ENCODE measurements at places on chromosomes 13 and 19.

DNA sequence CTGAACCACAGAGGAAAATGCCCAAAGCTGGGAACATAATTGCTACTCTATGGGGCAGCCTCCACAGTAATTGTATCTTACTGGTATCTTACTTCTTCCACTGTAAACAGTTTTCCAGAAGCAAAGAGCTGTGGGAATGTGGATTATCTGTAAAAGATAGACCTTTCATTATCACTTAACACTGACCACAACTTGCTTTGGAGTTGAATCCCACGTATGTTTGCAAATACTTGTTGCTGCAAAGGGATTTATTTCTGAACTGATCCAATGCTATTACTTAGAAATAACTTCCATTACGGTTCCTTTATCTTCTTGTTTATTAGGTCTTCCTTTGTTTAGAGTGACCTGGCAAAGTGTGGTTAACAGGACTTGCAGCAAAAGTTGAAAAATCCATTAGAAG is 218.1 kb downstream of the KCTD12 start:
- DNase-seq = no peak

DNA sequence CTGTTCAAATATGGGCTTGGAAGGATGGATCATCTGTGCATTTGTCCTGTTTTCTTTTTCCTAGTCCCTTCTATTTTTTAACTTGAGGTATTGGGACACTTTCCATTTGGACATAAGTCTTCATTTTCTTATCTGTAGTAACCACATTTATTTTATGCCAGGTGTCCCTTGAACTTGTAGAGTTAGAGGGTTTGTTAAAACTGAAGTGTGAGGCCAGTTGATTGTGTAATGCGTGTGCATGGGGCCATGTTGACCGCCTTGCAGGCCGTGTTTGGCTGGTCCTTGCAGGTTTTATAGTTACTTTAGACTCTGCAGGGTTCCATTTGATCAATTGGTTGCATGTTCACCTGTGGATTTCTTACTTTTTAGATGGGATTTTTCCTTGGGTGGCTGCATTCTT is 21.0 kb downstream of the SAE1 start:
- no peak for DNase-seq

DNA sequence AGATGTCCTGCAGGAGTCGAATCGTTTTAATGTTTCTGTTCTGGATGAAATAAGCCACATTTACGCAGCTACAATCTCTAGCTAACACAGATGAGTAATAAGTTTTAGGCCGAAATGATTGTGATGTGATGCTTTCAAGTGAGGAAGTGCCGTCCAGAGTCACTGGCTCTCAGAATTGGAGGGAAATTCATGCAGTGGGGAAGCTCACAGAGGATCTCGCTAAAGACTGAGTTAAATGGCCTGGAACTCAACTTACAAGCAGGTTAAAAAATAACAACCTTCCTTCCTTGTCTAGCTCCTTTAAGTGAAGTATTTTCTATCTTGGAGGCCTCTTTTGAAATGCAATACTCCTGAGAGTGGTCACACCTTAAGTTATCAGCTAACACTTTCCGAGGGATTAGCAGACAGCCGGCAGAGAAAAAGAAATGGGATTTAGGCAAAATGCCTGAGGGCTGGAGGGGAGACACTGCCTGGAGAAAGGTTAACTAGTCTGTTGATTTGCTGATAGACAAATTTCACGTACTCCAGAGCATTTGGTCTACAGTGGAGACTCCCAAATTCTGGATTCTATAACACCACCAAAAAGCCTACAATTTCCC is 74.2 kb downstream of the IRS2 start:
- no peak for DNase-seq

DNA sequence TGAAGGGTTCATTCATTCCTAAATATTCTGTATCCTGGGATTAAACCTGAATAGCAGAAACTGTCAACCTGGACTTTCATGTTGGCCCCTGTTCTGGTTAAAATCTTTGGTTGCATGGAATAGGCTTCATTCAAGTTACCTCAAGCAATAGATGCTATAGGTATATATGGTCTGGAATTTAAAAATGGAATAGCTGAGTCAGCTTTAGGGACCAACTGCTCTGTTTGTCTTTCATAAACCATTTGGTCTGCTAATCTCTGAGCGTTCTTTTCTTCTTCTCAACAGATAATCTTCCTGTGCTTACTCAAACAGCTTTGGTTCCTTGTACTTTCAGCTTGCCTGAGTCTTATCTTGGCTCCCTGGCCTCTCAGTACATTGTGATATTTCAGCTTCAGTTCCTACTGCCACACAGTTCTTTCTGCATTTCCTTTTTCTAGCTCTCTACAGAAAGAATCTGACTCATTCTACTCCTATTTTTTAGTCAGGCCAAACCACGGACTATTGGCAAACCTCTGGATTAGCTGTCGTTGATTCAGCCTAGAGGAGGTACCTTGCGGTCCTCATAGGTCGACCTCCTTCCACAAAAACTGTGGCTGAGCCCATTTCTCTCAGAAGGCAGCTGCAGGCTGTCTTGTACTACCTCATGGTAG is 35.9 kb upstream of the MAB21L1 start:
- no peak for DNase-seq

GRCh38 chr19:2478756-2479555 is 3.0 kb downstream of the GADD45B start:
- DNase-seq = no peak

- no peak for DNase-seq
Observed at GRCh38 chr19:46076031-46076880, 35.5 kb upstream of the IGFL4 start.

DNA sequence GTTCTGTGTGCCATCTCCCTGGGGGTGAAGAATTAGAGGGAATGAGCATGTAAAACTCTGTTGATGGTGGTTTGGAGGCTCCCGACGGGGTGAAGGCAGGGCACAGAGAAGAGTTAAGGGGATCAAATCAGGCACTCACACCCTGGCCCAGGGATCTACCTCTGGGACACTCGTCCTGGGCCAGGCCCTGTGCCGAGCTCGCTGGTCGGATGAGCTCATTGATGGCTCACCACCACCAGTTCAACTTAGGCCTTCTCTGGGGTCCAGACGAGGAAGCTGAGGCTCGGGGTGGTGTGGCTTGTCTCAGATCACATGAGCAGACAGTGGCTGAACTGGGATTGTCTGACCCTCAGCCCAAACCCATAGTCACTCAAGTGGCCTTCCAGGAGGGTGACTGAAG is 1.6 kb downstream of the NACC1 start:
- DNase-seq = no peak

GRCh38 chr19:55095260-55096060 is 19.8 kb downstream of the EPS8L1 start:
- DNase-seq = no peak

DNA sequence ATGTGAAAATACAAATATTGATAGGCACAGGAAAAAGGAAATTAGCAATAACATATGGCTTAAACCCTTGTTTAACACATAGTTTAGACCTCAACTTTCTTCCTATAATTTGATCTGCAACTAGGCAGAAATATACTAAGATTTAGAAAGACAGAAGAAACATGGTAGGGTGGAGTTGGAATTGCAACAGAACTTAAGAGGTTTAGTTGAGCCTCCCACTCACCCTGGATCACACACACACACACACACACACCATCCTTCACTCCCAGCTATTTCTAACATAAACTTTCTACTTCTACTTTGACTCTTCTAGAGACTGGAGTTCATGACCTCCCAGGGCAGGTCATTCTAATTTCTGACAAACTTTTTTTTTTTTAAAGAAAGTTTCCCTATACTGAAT is 47.4 kb downstream of the FLT3 start:
- DNase-seq = no peak

GRCh38 chr19:6071875-6072274 is 38.4 kb downstream of the RFX2 start:
- DNase-seq = no peak
